ENCODE measurements at places on chromosomes 12 and 14.

GRCh38 chr12:108727868-108728735 is 3.2 kb downstream of the CORO1C start:
- no peak for DNase-seq

GRCh38 chr12:98422359-98422758 is 93.0 kb upstream of the TMPO start:
- no peak for DNase-seq

DNA sequence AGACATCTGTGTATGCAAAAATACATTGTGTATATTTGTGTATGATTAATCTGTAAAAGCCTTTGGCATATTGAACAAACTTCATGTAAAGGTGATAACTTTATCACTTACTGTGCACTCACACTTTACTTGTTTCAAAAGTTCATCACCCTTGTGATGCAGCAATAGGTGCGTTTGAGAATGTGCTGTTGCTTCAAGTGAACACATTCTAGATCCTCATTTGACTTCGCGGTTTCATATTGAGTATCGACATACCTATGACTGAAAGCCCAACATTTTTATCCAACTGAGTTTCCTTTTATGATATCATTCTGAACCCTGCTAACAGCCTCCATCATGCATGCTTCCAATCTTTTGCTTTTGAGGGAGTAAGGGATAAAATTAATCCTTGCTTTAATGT is 1086.9 kb downstream of the TMEM121 start:
- DNase-seq, result no peak

GRCh38 chr12:76031081-76031413 is 529 bp downstream of the PHLDA1 start:
- no peak for DNase-seq

DNA sequence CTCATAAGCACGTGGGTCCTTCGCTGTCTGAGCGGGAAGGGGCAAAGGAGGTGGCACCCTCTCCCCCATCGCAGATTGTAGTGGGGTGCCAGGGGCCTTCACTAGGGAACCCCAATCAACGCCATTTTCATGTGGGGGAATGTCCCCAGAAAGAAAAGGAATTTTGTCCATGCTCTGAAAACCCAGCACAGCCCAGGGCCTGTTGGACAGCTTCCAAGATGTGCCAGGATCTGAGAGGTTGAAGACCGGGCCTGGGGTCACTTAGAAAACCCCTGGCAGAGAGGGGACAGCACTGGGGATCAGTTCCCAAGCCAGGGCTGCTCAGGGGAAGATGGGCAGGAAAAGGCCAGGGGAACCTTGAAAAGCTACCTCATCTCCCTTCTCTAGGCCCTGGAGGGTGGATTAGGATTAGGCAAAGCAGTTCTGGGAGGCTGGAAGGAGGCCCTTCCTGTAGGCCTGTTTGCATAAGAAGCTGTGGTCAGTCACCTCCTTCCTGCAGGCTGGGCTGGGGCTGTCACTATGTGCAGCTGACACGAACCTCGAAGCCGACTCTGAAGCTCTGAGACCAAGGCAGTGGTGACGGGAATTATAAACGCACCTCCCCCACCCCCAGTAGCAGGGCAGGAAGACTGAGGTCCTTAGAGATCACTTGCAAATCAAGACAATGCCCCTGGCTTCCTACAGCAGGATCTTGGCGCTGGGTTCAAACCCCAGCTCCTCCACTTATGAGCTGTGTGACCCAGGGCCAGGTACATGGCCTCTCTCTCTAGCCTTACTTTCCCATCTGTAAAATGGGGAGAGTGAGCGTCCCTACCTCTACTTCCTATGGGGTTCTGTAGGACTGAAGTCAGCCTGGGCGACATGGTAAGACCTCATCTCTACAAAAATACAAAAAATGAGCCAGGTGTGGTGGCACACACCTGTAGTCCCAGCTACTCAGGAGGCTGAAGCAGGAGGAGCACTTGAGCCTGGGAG is 29.0 kb downstream of the TESC start:
- DNase-seq, result no peak

DNA sequence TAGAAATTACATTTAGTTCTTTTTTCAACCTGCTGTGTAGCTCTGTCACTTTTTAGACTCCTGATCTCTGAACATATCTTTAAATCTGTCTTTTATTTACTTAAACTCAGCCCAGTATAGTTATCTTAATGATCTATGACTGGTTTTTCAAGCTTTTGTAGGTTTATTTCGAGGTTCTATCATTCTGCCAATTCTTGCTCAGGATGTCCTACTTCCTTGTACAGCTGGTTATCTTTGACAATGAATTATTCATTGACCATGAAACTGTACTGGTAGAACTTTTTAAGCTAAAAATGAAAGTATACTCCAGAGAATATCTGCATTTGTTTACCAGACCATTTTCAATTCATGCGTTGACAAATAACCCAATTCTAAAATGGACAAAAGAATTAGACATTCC is 37.8 kb downstream of the TC2N start:
- no peak for DNase-seq

DNA sequence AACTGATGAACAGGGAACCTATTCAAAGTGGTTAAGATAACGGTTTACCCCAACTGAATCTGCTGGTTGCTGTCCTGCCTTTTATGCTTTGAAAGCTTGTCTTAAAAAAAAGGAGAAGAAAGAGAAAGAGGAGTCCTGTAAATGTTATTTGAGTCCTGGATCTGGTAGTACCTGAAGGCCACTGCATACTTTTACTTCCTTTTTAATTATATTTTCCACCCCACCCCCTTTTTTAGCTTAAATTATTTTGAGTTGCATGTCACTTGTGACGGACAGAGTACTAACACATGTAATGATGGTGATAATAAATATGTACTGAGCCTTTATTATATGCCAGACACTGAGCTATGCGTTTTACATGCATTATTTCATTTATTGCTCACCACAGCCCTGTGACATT is 2.5 kb upstream of the AMIGO2 start:
- DNase-seq, result no peak

DNA sequence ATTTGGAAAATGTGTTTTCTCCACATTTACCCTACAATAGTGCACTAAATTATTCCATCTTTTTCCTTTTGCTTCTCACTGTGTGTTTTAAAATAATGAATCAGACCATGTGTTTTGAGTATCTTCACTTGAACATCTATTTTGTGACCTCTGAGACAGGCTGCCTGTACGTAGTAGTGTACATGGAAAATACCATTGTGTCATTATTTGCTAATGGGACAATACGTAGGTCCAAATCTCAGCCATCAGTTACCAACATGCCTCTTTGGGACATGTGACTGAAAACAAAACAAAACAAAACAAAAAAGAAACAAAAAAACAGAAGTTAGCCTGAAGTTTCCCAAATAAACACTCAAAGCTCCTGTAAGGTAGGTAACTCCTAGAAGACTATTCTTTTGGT is 7.1 kb upstream of the MYF6 start:
- no peak for DNase-seq

- no peak for DNase-seq
Measured at GRCh38 chr14:50057331-50057730, 59.0 kb downstream of the VCPKMT start.

- no peak for DNase-seq
Measured at GRCh38 chr12:113149361-113150150, at the start of gene CFAP73. TSS of gene CFAP73 (plus strand) at chr12:113149724. CDS start at chr12:113149858, 134 bp downstream.

DNA sequence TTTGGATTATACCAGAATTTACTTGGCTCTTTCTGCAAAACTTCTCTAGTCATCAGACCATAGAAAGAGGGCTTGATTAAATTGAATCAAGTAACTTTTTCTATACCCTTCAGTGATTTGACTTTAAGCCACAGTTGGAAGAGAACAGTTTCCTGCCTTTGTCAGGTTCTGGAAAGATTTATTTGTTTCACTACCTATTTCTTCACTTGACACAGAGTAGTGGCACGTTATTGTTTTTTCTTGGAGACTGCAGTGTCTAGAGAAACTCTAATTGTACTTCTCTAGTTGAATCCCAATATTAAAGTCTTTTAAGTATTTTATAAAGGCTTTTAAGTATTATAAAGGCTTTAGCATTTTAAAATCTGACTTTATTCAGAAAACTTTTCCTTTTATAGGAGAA is 138.1 kb downstream of the TMEM117 start:
- DNase-seq, result no peak
